Calu3 (cell line): ENCODE measurements at places on chromosomes 12 and 14. TPM values are rescaled to one million over a fixed set of nuclear protein-coding genes. Genes with fewer than 3 reads are reported as not detected.

DNA sequence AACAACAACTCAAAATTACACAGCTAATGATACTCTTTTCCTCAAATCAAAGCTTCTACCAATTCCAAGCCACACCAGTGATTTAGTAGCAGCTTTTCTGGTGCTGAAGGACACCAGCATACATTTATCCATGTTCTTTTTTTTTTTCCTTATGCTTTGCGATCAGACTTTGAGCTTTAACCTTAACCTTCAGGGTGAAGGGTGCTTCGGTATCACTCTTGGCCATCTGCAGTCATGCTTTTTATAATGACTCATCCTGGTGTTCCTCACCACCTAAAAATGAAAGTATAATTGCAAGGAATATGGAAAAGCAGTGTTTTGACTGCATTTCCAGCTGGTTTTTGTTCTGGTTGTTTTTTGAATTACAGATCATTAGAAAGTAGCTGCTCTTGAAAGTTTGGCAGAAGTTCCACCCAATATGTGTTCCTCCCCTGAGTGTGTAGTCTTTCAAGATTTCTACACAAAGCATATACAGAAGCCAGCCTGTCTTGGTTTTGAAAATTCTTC, 1.3 kb upstream of the SLC41A2 start:
- DNase-seq, result no peak

DNA sequence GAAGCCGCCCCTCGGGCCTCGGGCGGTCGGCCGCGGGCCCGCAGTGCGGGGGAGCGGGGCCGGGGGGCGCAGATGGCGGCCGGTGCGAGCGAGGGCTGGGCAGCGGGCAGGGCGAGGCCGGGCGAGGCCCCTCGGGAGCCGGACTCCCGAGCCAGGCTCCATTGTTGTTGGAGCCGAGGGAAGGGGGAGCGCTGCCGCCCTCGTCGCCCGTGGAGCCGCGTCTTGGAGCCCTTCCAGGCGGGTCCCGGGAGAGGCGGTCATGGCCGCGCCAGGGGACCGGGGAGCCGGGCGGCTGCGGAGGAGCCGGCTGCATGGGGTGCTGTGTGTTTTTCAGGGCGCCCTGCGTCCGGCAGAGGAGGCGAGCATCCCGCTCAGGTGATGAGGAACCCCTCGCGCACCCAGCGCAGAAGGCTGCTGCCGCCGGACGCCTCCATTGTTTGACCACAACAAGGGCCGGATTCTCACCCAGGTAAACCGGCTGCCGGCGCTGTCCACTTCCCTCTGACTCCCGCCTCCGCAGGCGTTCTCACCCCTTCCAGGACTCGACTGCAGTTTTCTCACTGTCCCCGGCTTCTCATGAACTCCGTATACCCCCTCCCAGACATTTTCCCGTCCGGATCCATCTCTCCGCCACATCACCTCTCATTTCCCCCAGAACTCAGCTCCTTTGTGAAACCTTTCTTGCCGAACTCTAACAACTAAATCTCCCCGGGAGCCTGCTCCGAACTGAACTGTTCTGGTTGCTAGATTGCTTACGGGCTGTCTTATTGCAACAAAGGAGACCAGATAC, 732 bp downstream of the ZNF664 start:
- DNase-seq, result peak; percentile 43

DNA sequence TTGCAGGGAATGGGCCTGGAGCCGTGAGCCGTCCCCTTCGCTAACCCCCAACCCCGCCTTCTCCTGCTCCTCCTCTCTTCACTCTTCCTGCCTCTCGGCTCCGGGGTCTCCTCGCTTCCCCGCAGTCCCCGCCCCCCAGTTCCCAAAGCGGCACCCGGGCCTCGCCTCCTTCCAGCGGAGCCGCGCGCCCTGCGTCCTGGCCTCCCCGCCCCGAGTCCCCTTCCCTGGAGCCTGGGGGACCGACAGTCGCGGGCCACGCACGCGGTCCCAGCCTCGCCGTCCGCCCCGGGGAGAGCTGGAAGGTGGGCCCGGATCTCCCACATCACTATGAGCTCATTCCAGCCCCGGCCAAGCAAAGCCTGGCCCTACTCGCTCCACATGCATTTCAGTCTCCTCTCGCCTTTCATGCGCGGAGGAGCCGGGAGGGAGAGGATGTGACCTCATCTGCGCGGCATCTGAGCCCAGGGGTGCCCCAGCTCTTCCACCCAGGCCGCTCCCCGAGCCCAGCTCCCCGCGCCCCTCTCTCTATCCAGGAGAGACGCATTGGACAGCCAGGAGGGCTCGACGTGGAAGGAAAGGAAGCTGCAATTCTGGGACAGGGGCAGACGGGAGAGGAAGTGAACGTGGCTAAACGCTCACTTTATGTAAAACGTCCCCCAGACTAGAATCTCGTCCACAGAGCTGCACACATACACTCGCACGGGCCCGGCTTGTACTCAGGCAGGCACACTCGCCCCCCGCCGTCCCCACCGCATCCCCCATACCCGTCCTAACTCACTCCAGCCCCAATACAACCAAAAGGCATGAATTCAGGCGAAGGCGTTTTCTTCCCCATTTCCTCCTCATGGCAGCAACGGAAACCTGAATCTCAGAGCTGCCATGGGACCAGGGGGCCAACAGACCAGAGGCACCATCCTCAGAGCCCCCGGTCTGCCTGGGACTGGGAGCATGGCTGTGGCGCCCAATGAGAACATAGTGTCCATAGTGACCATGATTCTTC, 108.7 kb upstream of the CCND2 start:
- DNase-seq, result no peak

GRCh38 chr14:80988735-80989429, 33.5 kb downstream of the TSHR start:
- no peak for DNase-seq

GRCh38 chr12:82461393-82461792, 103.1 kb downstream of the METTL25 start:
- DNase-seq, result no peak

DNA sequence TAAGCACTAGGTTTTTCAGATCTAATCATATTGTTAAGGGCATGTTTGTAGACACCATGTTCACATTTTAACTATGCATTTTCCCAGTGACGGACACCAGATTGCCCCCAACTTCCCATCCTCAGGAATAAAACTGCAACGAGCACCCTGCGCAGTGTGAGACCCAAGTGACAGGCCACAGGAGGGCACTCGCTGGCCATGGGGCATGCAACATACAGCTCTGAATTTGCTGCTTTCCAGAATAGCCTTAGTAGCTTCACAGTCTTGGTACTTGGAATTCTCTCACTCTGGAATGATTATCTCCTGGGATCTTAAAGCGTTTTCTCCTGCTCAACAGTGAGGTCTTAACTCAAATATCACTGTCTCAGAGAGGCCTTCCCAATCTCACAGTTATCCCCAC, 972 bp upstream of the DDX47 start:
- DNase-seq, result peak; percentile 63

DNA sequence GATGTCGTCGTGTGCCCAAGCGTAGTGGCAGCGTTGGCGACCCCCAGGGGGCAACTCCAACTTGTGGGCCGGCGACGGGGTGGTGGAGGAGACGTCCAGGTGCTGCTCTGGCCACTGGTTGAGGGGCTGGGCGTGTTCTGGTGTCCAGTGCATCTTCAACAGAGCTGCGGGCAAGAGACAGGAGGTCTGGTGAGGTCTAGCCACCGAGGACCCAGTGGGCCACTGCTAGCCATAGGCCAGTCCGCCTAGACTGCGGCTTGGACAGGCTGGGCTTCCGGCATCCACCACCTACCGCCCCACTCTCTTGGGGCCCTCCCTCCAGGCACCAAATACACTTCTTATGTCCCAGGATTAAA, 26.3 kb downstream of the FIGNL2 start:
- DNase-seq, result no peak

GRCh38 chr14:89351516-89352404, 65.3 kb downstream of the FOXN3 start:
- no peak for DNase-seq

The LBHD2 gene
- not detected in 2 replicates for total RNA-seq

The TBX3 gene
- total RNA-seq, result 1.4 and 2.3 TPM in 2 replicates
